ENCODE measurements at places on chromosomes 6 and 20.

DNA sequence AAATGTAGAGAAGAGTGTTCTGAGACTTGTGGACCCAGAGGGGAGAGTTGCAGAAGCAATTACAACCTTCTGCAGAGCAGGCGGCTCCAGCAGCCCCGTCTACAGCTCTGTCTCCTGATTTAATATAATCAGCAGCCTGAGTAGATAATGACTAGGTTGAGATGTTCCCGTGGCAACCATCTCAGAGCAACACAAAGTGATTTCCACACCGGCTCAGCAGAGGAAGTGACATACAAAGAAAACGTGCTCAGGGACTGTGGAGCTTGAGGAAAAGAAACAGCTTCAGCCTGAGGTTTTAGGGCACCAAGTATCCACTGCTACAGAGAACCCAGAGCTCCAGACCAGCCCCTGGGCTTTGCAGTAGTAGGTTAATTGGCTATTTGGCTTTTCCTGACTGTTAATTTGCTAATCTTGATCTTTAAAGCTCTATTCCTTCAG lies 136.4 kb downstream of the MTFR2 start:
- no peak for DNase-seq

DNA sequence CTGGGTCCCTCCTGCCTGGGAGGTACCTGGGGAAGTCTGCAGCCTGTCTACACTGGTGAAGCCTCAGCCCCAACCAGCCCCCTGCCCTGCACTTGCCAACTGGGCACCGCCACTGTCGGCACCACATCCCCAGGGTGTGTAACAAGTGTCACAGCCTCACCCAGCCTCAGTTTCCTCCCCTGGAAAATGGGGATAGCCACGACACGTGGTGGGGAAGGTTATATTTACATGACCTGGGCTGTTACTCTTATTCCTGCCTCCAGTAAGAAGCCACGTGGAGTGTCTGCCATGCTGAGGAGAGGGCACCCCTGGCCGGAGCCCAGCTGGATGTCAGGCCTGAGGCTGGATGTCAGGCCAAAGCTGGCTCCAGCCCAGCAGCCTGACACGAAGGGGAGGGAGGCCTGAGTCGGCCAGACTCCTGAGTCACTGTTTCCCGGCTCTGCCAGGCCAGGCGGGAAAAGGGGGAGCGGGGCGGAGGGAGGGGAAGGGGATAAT lies 44.9 kb downstream of the SNAI1 start:
- no peak for DNase-seq

DNA sequence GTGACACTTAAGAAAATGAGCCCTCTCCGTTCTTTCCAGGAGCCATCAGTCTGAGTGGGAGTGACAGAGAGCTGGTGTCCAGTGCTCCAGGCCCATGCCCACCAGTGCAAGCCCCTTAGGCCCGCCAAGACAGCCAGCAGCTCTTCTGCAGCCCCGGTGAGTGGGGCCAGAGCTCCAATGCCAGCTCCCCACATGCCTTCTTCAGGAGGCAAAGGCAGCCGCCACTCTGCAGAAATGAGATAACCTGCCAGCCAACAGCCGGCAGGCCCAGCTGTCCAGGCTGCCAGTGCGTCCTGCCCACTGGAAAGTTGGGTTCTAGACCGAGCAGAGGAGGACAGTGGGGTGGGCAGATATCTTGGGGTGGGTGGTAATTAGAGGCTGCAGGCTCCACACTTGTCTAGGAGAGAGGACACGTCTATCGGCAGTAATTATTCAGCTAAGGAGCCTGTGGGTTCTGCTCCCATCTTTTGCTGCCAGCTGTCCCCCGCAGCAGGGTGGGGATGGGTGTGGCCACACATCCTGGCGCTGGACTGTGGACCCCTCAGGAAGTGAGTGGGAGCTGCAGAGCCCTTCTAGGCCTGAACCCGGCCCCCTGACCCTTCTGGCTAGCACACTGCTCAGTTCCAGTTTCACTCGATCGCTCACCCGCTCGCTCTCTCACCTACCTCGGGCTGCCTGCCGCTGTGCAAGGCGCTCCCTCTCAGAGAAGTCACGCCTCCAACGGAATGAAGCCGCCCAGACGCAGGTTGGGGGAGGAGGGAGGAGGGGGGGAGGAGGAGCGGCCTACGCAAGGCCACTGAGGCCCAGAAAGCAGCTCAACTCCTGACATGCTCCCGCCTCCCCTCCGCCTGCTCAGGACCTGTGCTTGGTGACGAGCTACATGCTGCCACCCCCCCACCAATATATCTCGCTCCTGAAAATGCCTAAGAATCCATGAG lies 3.6 kb downstream of the GRM4 start:
- DNase-seq = no peak

- DNase-seq = no peak
These were observed 94.4 kb downstream of the FHL5 start for GRCh38 chr6:96657344-96657743.

- DNase-seq = no peak
These were observed 378 bp upstream of the ERVFRD-1 start for GRCh38 chr6:11111769-11112437.

DNA sequence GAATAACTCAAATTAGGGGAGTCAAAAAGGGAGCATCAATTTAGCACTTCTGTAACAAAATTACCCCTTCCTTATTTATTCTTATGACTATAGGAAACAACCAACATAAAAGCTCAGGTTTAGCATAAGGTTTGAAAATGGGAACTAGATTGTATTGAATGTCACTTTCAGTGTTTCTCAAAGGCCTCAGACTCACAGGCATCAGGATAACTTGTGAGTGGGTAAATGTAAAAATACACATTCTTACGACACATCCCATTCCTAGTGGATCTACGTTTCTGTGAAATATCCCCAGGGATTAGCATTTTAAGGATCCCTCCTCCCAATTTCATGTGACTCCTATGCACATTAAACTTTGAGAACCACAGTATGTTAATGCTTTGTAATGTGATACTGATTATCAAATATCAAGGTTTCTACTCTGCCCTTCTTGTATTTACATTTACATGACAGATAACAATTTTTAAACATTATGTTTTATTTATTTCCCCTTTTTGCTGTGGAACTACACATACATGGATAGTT lies 114.8 kb downstream of the HS3ST5 start:
- no peak for DNase-seq

- DNase-seq = no peak
These were observed 141.6 kb downstream of the MTHFD1L start for GRCh38 chr6:151007076-151007475.

- no peak for DNase-seq
These were observed 161.1 kb upstream of the CARMIL1 start for GRCh38 chr6:25118038-25118437.

DNA sequence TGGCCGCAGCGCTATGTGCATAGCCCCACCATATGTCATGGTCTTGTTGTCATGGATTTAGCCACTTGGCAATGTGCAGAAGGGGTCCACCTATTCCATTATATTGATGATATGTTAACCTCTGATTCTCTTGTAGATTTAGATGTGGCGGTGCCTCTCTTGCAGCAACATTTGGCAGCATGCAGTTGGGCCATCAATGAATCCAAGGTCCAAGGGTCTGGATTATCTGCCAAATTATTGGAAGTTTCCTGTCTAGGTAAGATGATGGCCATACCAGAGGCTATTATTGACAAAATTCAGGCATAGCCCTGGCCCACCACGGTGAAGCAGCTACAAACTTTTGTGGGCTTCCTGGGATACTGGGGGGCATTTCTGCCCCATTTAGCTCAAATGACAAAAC lies 31.4 kb downstream of the HDDC2 start:
- no peak for DNase-seq

- DNase-seq = peak; percentile 63
These were observed 95.5 kb upstream of the SCGN start for GRCh38 chr6:25556516-25556915.

GRCh38 chr6:170438861-170439260 lies 114.2 kb downstream of the PSMB1 start:
- no peak for DNase-seq

GRCh38 chr6:40584741-40585140 lies 2.4 kb downstream of the LRFN2 start:
- no peak for DNase-seq

GRCh38 chr20:62830821-62831220 lies 14.0 kb downstream of the COL9A3 start:
- no peak for DNase-seq

DNA sequence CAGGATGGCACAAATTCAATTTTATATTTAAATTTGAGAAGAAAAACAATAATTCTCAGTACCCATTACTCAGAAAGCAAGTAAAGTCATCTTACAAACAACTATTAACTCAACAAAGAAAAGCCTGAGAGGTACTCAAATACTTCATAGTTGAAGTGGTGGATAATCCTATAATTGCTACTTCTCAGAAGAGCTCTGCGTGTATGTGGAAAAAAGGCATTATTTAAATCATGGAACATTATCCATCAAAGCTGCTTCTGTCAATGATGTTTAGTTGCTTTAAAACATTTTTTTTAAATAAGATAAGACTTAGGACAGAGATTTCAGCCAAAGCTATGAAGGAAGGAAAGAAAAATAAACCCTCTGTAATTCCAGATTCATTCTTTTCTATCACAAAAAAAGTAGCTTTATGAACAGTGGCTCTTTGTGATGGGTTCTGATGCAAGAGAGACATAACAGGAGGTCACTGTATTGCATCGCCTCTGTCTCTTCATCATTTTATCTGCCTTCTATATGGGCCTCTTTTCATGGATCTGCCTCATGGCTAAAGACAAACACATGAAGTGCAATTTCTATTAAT lies 367.9 kb upstream of the SLC35B3 start:
- DNase-seq = no peak

GRCh38 chr6:108594640-108595039 lies 33.9 kb downstream of the FOXO3 start:
- no peak for DNase-seq

DNA sequence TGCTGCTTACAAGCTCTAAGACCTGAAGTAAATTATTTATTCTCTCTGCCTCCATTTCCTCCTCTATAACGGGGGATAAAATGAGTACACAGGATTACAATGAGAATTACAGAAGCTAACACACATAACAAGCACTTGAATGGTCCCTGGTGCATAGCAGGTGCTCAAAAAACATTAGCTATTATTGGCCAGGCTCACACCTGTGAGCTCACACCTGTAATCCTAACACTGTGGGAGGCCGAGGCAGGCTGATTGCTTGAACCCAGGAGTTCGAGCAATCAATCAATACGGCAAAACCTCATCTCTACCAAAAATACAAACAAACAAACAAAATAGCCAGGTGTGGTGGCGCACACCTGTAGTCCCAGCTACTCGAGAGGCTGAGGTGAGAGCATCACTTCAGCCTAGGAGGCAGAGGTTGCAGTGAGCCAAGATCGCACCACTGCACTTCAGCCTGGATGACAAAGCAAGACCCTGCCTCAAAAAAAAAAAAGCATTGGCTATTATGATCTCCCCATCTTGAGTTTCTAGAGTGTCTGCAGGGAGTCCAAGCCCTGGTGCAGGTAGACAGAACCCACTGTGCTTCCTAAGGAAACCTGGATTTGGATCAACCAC lies 68.1 kb downstream of the PREX1 start:
- no peak for DNase-seq

- DNase-seq = no peak
These were observed 99.3 kb downstream of the SOBP start for GRCh38 chr6:107589199-107589598.

GRCh38 chr20:56779452-56780143 lies 150.5 kb downstream of the TFAP2C start:
- DNase-seq = no peak

- DNase-seq = no peak
These were observed 62.5 kb upstream of the SYNCRIP start for GRCh38 chr6:85705220-85705619.

DNA sequence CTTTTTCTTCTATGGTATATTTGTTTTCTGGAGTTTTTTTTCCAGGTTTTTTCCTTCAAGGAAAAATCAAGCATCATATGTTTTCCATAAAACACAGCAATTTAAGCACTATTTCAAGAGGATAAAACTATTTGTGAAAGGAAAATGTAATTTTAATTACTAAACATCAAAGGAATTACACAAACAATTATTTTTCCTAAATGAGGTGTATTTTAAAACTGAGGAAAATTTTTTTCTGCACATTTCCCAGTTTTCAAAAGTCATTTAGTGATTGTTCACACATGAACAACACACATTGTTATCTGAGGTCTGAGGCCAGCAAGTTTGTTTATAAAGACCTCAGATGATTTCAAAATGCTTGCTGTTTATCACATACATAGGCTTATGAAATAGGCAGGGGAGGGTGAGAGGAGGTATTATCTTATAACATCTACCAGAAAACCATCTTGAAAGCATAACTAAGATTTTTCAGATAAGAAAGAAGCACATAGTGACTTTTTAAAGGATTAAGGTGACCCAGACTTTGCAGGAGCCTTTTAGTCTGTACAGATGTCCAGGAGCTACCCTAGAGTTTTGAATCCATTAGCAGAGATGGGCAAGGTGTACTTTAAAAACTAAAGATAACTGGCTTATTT lies 381.6 kb downstream of the GJA1 start:
- DNase-seq = no peak

GRCh38 chr6:16961577-16961976 lies 140.3 kb upstream of the STMND1 start:
- no peak for DNase-seq

DNA sequence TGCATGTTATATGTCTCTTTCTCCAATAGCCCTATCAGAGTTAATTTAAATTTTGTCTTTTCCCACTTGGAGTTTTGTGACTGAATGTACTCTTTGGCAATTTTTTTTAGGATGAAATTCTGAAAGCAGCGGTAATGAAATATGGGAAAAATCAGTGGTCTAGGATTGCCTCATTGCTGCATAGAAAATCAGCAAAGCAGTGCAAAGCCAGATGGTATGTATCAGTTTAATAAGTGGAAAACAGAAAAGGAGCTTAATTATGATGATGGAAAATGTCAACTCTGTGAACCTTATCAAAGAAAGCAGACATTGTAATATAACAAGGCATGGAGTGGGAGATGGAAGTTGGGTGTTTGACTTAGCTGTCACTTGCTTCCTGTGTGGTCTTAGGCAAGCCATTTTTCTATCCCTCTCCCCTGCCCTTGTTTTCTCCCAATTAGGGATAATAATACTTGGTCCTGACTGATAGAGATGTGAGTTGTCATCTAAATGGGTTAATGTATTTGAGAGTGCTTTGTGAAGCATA lies 2.7 kb downstream of the CDC5L start:
- DNase-seq = no peak

- no peak for DNase-seq
These were observed 6.2 kb downstream of the PTPN1 start for GRCh38 chr20:50516180-50516934.
